Large intestine (tissue), 12 donors: ENCODE measurements at places on chromosomes 16 and 17. TPM values are rescaled to one million over a fixed set of nuclear protein-coding genes. Genes with fewer than 3 reads are reported as not detected.

DNA sequence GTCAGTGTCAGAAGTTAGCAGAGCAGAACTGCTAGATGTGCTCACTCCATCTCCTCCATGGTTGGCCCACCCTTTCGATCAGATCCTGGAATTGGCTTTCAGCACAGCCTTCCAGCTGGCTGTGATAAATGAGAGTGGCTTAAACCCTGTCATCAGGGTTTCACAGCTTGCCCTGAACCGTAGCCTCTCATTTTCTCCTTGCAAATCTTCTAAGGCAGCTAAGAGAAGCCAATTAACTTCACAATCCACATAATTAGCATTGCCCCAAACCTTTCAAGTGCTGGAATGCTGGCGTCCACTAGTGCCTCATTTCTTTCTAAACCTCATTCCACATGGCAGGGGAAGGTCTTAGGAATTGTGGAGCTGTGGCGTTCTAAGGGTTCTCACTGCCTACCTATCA is 21.7 kb downstream of the MILR1 start:
- no peak for DNase-seq

DNA sequence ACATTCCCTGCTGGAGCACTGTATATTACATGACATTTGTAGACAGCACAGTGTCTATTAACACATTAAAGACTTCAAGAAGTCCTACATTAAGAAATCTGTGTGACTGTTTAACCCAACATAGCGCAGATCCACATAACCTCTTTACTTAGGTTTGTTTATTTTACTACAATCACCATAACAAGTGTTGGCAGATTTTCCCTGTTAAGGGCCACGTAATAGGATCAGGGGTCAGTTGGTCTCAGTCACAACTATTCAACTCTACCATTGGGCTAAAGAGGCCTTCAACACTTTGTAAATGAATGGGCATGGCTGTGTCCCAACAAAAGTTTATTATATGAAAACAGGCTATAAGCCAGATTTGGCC is 51.3 kb upstream of the ADORA2B start:
- no peak for DNase-seq

DNA sequence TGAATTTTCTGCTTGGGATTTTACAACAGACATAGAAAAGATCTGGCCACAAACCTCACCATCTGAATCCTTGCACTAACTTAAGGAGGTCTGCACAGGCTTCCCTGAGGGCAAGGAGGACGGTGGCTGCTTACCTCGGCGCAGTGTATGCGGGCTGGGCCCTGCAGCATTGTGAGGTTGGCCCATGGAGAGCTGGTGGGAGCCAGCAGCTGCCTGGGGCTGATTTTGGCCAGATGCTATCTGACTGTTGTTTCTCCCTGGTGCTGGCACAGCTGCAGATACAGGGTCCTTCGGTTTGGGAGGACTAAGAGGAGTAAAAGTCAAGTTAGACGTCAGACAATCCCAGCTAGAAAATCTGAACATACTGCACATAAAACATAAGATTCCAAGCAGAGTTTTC is 79.8 kb downstream of the ARHGAP17 start:
- no peak for DNase-seq

DNA sequence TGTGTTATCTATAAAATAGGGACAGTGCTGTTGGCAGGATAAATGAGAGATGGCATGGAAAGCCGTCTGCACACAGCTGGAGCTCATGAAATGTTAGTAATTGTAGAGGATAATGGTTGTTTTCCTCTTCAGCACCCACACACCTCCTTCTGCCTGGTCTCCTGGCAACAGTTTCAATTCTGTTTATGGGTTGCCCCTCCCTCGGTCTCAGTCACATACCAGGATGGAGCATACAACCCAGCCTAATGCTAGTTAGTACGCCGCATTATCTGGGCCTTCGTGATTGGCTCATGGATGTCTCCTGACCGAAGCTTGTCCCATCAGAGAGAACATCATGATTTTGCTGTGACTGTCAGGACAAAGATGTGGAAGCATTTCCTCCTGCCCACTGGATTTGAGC is 126.2 kb upstream of the WSCD1 start:
- DNase-seq, result no peak

DNA sequence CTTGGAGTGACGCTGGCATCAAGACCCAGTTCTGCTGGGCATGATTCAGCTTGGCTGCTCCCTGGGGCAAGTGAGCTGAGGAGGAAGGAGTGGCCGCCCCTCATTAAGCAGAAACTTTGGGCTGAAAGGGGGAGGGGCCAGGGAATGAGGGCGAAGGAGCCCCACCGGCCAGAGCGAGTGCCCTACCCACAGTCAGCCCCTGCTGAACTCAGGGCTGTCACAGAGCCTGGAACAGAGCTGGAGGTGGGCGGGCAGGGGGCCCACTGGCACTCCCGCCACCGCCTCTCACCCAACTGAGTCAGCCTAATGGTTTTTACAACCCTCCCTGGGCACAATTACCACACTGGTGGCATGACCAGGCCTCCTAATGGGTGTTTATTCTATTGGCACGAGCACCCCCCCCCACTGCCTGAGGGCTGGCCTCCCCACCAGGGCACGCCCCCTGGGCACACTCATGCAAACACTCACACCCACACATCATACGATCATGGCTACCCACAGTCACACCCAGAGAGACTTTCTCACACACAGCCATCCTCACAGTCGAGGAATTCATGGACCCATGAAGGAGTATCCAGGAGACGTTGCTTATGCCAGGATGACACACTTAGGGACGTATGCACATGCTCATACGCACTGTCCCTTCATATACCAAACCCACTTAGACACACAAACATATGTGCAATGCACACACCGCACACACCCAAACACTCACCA is 19.2 kb downstream of the UNC119 start:
- DNase-seq, result no peak

GRCh38 chr16:59859676-59860402 is 1125.7 kb upstream of the GOT2 start:
- DNase-seq, result no peak

- DNase-seq, result no peak
Measured at GRCh38 chr17:43820759-43821158, 12.2 kb downstream of the MPP3 start.

DNA sequence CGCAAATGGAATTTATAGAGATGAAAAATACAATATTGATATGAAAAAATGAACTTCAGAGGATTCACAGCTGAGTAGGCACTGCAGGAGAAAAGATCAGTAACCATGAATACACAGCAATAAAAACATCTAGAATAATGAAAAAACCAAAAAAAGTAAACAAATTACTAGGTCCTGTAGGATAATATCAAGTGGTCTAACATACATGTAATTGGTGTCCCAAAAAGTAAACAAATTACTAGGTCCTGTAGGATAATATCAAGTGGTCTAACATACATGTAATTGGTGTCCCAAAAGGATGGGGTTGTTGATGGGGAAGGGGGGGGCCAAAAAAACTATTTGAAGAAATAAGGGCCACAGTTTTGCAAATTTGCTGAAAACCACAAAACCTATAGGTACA is 43.4 kb downstream of the ZNF18 start:
- DNase-seq, result no peak

- no peak for DNase-seq
Measured at GRCh38 chr17:80465327-80465974, 11.0 kb downstream of the NPTX1 start.

Gene KIF19
- polyA plus RNA-seq, result 5.7 TPM

Gene CEP295NL
- 0.24 TPM for polyA plus RNA-seq
